ENCODE measurements at places on chromosomes 2 and 18. TPM values are rescaled to one million over a fixed set of nuclear protein-coding genes. Genes with fewer than 3 reads are reported as not detected.

LYPD6 gene
- total RNA-seq, result 10.9 TPM

SEPTIN10 gene
- 84.5 TPM for total RNA-seq

RTKN gene
- 50.0 TPM for total RNA-seq

EFEMP1 gene
- total RNA-seq, result 22.5 TPM

GDF7 gene
- 0.19 TPM for total RNA-seq

PIEZO2 gene
- total RNA-seq, result 8.2 TPM

POTEC gene
- not detected for total RNA-seq

GRCh38 chr18:21682371-21683051 lies 22.1 kb downstream of the ABHD3 start:
- DNase-seq, result peak; percentile 24
- no peaks in the 10 kb centered on the region for H3K27me3 ChIP-seq
- peaks cover 10% of the 10 kb centered on the region for H3K4me1 ChIP-seq
- H3K27ac ChIP-seq, result peak overlapping the region; percentile 26
- H3K4me3 ChIP-seq, result no peak overlapping the region

- no peaks in the 10 kb centered on the region for H3K27me3 ChIP-seq
- DNase-seq, result no peak
- peak overlapping the region; percentile 63 for H3K4me3 ChIP-seq
- H3K27ac ChIP-seq, result no peak overlapping the region
Observed at GRCh38 chr18:80147037-80147417, 38.0 kb downstream of the ADNP2 start.

DNA sequence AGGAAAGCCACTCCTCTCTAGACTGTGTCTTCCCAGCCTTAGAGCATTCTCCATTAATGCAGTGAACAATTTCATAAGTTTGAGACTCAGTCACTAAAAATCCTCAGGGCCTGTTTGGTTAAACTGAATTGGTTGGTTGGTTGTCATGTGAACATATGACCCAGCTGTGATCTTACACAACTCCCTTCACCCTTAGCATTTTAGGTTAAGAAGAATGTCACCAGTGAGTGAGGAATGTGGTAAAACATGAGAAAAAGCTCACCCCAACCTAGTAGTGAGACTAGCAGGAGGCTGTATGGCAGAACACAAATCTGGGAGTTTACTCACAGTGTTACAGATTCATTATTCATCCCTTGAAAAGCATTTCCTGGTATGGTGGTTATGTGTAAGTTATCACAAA lies 32.4 kb downstream of the LHCGR start:
- H3K27me3 ChIP-seq, result no peaks in the 10 kb centered on the region
- no peaks in the 10 kb centered on the region for H3K36me3 ChIP-seq
- no peak overlapping the region for H3K27ac ChIP-seq
- DNase-seq, result no peak

- no peaks in the 10 kb centered on the region for H3K27me3 ChIP-seq
- H3K27ac ChIP-seq, result no peak overlapping the region
- DNase-seq, result no peak
- H3K4me1 ChIP-seq, result no peaks in the 10 kb centered on the region
- H3K4me3 ChIP-seq, result no peak overlapping the region
Observed at GRCh38 chr18:5530629-5531178, 13.1 kb downstream of the EPB41L3 start.

- H3K27ac ChIP-seq, result no peak overlapping the region
- H3K27me3 ChIP-seq, result peaks cover 88% of the 10 kb centered on the region
Observed at GRCh38 chr18:34976899-34977837, 64.0 kb upstream of the MAPRE2 start.

DNA sequence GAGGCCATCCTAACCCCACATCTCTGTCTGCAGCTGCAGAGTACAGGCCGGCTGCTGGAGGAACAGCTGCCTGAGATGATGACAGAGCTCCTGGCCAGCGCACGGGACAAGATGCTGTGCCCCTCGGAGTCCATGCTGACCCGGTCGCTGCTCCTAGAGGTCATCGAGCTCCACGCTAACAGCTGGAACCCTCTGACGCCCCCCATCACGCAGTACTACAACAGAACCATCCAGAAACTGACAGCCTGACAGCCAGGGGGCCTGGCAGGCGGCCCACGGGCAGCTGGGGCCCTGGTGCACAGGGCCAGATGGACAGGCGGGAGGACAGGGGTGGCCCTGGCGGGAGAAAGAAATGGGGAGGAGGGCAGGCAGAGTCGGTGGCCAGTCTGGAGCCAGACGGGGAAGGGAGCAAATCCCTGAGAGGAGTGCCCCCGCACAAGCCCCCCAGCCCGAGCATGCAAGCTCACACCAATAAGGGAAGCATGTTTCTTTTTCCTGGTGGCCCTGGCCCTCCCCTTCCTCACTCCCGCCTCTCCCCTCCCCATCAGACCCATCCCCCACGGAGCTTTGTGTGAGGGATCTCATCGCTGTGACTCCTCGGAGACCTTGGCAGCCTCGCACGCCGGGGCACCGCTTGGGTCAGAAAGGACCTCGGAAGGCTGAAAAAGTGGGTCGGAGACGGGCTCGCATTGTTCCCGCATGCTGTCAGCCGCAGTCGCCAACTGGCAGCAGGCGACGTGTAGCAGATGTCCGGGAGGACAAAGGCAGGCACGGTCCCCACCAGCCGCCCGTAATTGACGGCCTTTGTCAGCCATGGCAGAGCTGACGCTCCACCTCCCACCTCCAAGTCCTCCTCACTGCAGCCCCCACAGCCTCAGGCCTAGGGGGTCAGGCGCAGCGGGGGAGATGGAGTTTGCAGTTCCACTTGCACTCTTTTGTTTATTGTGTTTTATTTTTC lies 91.2 kb downstream of the SMAD7 start:
- no peaks in the 10 kb centered on the region for H3K36me3 ChIP-seq
- H3K27me3 ChIP-seq, result no peaks in the 10 kb centered on the region
- no peak overlapping the region for H3K4me3 ChIP-seq
- peak; percentile 61 for DNase-seq

GRCh38 chr2:101638817-101639605 lies 58.5 kb upstream of the MAP4K4 start:
- H3K36me3 ChIP-seq, result no peaks in the 10 kb centered on the region
- DNase-seq, result no peak
- H3K4me3 ChIP-seq, result no peak overlapping the region
- H3K27ac ChIP-seq, result no peak overlapping the region
- H3K4me1 ChIP-seq, result no peaks in the 10 kb centered on the region

DNA sequence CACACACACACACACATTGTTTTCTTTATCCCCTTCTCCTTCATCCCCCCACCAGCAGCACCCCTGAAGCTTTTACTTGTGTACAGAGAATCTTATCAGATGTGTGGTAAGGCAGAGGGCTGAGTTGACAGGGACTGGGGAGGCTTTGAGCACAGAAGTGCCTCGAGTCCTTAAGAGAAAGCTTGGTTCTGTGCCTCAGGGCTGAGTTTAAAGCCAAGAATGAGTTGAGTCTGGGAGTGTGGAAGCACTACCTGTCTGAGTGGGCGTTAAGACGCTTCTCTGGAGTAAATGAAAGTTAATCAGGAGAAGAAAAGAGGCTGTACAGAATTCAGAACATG lies 2.7 kb downstream of the ID2 start:
- H3K27ac ChIP-seq, result no peak overlapping the region
- H3K27me3 ChIP-seq, result peaks cover 43% of the 10 kb centered on the region
- peak; percentile 21 for DNase-seq

- no peak overlapping the region for H3K4me3 ChIP-seq
- DNase-seq, result no peak
- H3K27me3 ChIP-seq, result no peaks in the 10 kb centered on the region
Observed at GRCh38 chr2:195595825-195596224, 61.2 kb upstream of the SLC39A10 start.

- no peak overlapping the region for H3K27ac ChIP-seq
- H3K4me3 ChIP-seq, result no peak overlapping the region
- no peaks in the 10 kb centered on the region for H3K4me1 ChIP-seq
- no peak for DNase-seq
- no peaks in the 10 kb centered on the region for H3K36me3 ChIP-seq
- H3K27me3 ChIP-seq, result no peaks in the 10 kb centered on the region
Observed at GRCh38 chr18:60962625-60963024, 370.6 kb upstream of the CDH20 start.

Data from GM23338 (cell line).